Immature natural killer cell (primary cell): ENCODE measurements at places on chromosomes 4 and X.
A peak's percentile ranks its signal among the peaks of the same experiment; 100 is the strongest.

GRCh38 chr4:79163981-79164490 is 161.8 kb downstream of the NAA11 start:
- DNase-seq = no peak

DNA sequence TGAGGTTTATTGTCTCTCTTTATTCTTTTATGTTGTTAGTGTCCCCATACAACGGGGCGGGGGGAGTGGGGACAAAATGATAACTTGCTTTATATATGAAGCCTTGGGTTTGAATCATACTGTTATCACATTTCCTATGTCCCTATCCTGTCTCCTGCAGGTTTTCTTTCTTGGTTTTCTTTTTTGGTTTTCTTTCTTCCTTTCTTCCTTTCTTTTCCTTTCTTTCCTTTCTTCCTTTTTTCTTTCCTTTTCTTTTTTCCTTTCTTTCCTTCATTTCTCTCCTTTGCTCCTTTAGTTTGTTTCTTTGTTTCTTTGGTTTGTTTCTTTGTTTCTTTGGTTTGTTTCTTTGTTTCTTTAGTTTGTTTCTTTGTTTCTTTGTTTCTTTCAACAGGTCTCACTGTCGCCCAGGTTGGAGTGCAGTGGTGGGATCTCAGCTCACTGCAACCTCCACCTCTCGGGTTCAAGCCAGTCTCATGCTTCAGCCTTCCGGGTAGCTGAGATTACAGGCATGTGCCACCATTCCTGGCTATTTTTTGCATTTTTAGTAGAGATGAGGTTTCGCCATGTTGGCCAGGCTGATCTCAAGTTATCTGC is 4.8 kb downstream of the FMR1 start:
- no peak for DNase-seq

- DNase-seq = no peak
These were observed 1.1 kb downstream of the HSPA4L start for GRCh38 chr4:127783026-127783769.

DNA sequence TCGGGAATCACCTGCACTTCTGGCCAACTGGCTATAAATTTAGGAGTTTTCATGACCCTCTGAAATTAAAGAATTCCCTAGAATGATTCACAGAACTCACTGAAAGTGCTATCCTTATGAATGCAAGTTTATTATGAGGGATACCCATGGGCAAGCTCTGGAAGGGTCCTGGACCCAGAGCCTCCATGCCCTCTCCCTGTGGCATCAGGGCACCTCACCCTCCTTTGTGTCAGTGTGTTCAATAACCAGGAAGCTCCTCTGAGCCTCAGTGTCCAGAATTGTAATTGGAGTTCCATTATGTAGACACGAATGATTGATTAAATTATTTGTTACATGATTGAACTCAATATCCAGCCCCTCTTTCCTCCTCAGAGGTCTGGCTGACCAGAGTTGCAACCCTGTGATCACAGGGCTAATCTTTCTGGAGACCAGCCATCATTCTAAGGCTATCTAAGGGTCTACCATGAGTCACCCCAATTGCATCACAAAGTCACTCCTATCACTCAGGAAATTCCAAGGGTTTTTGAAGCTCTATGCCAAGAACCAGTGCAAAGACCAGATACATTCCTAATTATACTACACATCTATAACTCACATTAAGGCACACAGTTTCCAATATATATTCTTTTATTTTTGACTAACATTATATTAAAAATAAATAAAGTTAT is 8.9 kb downstream of the ANXA3 start:
- DNase-seq = no peak

- no peak for DNase-seq
These were observed 339 bp downstream of the TBC1D9 start for GRCh38 chr4:140755774-140756318.

DNA sequence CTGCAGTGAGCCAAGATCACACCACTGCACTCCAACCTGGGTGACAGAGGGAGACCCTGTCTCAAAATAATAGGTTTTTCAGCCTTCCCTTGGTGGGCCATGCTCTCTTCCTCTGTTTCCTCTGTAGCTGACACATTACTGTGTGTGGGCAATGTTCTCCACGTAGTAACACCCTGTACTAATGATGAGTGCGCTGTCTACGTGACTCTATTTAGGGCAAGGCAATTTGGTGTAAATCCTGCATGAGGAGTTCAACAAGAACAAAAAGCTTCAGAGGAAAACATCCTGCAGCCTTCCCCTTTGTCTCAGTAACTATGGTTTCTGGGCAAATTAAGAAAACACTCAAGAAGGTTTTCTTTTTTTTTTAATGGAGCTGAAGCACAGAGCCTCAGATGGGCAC is 24.4 kb upstream of the JAKMIP1 start:
- DNase-seq = no peak

GRCh38 chrX:44484607-44485146 is 58.0 kb downstream of the FUNDC1 start:
- no peak for DNase-seq

DNA sequence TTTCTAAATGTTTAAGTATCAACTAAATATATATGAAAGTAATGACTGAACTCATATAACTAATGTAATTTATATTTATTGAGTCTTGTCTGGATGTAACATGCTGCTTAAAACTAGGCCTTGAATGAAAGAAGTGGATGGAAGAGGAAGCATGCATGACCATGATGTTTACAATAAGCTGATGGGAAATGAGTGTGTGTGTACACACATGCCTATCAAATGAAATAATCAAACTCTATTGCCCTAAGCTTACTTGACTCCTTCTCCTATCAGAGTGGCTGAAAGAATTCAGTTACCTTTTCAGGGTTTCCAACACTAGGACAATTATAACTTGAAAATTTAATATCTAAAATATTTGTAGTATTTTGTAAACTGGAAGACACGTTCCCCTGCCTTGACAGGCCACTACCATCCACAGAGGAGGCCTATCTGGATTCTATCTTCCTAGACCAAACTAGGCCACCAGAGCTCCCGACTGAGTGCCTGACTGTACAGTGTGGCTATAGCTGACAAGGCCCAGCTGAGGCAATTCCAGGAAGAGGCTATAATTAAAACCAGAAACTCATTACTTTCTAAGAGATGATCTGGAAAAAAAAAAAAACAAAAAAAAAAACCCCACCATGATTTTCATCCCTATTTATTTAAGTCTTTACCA is 7.6 kb downstream of the ARSJ start:
- DNase-seq = no peak

- peak; percentile 40 for DNase-seq
These were observed 31.7 kb downstream of the RNF212 start for GRCh38 chr4:1081689-1082040.

GRCh38 chr4:161841759-161842158 is 322.0 kb downstream of the FSTL5 start:
- no peak for DNase-seq

DNA sequence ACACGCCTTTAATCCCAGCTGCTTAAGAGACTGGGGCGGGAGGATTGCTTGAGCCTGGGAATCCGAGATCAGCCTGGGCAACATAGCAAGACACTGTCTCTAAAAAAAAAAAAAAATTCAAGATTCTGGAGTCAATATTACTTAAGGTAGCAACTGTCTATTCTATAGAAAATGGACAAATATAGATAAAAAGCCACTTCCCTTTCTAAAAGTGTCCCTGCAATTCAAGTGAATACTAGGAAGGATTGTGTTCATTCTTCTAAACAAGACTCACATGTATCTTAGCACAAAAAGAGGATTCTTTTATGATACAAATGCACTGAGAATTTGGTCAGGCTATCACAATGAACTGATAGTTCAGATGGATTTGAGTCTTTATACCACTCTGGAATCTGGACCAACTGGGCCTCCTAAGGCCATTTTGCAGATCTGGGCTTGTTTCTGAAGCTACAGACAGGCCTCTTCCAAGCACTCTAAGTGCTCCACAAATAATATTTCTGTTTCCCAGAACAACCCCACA is 7.0 kb downstream of the PKD2 start:
- no peak for DNase-seq

- no peak for DNase-seq
These were observed 114.0 kb downstream of the BCOR start for GRCh38 chrX:39983715-39984114.

DNA sequence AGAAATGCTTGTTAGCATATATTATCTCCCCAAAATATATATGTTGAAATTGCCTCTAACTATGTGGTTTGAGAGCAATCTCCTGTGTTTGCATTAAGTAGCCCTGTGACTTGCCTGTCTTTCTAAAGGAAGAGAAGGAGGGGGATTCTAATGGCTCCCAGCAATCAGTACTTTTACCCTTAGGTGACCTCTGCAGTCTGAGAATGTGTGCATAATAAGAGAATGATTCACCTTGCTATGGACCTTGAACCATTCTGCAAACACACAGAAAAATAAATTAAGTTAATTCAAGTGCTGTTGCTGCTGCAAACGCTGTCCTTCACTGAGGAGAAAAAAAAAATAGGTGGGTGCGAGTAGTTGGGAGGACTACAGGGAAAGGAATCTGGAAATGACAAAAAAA is 322.2 kb downstream of the IQCM start:
- no peak for DNase-seq

DNA sequence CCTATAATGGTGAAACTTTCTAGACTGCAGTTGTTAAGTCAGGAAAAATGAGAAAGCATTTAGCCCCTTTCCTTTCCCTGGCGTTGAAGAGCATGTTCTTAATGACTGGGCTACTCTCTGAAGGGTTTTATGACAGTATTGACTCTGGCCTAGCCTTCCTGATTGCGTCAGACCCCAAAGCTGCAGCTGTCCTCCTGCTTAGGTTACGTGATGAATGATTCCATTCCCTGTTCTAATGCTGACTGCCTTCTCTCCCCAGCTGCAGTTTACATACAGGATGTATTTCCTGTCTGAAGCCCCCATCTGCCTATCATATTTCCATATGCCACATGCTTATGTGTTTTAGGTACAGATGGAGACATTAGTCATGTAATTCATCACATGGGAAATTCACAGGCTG is 105.8 kb upstream of the EGFL6 start:
- no peak for DNase-seq

DNA sequence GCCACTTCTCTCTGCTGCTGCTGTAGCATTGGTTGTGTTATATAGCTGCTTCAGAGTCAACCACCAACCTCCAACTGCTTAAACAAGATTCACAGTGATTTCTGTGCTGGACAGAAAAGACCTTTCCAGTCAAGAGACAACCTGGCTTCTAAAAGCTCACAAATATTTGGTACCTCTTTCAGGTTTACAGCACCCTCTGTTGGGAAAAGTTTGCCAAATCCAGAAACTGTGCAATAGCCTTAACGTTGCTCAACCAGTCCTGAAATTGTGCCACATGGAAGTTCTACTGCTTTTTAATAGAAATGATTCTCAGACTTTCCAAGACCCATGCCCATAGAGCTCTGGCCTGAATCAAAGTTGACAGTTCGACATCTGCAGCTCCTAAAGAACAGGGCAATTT is 842.1 kb upstream of the HTR2C start:
- DNase-seq = no peak

DNA sequence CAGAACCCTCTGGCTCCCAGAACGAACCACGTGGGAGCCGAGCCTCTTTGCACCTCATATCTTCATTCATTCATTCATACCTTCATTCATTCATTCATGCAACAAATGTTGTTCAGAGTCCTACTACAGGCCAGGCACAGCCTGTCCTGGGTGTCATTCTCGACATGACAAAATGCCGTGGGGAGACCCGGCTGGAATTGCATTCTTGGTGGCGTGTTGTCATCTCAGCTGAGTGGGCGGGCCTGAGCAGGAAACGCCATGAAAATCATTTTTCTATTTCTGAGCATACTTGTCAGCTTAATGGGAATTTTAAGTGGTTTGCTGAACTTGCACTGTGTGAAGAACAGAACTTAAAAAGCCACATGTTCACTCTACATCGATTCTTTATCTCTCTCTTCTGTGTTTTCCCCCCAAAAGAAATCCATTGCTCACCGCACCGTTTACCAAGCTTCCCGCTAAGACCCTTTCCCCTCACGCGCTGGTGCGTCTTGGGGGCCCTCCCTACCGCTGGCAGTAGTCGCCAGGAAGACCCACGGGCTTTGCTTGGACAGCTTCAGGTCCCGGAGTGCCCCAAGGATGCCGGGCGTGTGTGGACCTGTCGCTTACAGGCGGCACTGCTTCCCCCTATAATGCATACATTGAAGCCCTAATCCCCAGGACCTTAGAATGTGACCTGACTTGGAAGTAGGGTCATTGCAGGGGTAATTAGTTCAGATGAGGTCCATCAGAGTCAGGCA is 41.6 kb upstream of the HMX1 start:
- no peak for DNase-seq
